ENCODE measurements at places on chromosomes 2 and 18. TPM values are rescaled to one million over a fixed set of nuclear protein-coding genes. Genes with fewer than 3 reads are reported as not detected.

DNA sequence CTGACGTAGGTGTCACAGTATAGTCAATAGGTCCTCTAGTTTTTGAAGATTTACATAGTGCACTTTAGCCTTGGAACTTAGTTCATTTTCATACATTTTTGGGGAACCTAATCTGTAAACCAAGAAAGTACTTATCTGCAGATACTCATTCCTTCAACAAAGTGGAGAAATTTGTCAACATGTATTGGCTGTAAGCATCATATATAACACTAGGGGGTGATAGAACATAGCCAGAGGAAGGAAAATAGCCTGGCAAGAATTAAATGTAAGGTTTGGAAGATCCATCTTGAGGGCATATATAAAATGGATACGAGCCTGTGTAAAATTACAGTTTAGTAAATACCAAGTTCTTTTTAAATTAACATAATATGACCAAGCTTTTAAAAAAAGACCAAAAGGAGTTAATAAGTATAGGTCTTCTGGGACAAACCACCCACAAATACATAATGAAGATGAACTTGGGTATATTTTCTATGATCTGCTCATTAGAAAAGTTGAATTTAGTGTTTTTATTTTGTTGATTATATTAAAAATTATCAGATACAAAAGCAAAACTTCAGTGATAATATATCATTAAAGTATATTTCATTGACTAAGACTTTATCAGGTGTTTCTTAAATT, 18.2 kb downstream of the RPL37A start:
- no peak for DNase-seq

DNA sequence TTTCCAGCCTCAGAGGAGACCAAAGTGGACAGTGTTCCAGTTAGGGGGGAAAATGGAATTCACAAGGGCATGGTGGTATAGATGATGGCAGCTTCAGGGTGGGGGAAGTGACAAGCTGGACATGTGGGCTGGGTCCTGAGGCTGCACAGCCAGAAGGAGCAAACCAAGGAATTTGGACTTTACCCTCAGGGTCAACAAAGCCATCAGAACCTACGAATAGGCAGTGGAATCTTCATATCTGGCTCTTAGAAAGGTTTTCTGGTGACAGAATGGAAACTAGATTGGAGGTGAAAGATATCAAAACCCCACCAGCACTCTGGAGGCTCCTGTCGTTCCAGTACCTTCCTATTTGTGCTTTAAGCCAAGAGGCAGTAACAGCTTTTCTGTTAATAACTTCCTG, 127.1 kb downstream of the SETBP1 start:
- no peak for DNase-seq

DNA sequence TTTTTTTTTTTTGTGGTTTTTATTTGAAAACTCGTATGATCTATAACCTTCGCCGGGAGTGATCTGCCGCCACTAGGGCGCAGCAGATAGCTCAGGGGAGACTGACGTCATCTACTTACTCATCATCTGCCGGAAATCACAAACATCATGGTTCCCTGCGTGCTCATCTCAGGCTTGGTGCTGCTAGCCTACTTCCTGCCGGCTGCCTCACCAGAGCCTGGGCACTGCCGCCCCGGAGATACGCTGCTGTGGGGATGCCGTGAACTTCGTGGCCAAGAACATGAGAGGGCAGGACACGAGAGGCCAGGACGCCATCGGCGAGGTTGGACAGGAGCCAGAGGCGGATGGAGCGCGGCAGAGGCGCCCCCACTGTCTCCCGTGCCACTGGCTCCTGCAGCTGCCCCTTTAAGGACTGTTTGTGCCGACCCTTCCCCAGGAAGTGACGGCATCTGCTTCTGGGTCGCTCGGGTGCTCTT, 68.8 kb downstream of the DOK6 start:
- no peak for DNase-seq

DNA sequence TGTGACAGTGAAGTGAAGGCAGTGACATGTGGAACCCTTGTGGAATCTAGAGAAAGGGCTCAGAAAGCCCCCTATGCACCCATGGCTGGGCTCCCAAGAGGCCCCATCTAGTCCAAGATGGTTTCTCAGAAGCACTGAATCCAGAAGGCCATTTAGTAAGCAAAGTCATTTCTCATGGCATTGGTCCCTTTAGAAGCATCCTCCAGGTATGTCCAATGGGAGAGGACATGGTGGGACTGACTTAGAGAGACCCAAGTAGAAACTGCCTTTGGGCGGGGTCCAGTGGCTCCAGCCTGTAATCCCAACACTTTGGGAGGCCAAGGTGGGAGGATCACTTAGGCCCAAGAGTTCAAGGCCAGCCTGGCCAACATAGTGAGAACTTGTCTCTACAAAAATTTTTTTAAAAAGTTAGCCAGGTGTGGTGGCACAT, 72.5 kb upstream of the RMDN2 start:
- no peak for DNase-seq

The DOK6 gene
- total RNA-seq: 0.20 TPM

- no peak for DNase-seq
Observed at GRCh38 chr2:85806358-85807118, 52.7 kb downstream of the ATOH8 start.

The TCF4 gene
- total RNA-seq: 163 TPM

GRCh38 chr2:98050070-98050469, 36.9 kb upstream of the VWA3B start:
- DNase-seq: no peak

DNA sequence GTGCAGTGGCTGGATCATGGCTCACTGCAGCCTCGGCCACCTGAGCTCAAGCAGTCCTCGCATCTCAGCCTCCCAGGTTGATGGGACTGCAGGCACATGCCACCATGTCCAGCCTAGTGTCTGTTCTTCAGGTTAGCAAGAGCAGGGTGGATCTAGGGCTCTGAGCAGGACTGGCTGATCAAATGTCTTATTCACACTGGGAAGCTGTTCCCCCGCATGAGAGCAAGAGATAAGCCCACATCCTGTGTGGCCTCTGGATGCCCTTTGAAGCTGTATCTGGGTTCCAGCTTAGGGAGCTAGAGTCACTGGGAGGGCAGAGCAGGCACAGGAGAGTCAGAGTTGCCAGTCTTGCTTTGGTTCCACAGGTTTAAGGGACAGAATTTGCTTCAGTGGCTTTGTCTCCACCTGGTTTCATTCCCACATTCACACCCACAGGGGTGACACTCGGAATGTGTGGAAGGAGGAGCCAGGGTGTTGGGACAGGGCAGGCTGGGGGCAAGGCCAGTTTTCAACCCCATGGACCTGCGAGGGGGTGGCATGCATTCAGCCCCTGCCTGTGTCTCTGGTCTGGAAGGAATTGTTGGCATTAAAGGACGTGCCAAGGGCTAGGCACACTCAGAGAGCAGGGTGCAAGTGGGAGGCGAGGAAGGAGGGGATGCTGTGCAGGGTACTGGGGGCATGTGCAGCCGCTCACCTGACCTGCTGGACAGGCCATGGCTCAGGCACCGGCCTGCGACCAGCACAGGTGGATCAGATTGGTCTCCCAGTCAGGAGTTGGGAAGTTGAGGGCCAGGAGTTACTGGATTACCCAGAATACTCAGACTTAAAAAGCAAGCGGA, 24.5 kb downstream of the PTPN18 start:
- DNase-seq: no peak

- no peak for DNase-seq
Observed at GRCh38 chr18:13272416-13272815, 53.9 kb downstream of the LDLRAD4 start.

DNA sequence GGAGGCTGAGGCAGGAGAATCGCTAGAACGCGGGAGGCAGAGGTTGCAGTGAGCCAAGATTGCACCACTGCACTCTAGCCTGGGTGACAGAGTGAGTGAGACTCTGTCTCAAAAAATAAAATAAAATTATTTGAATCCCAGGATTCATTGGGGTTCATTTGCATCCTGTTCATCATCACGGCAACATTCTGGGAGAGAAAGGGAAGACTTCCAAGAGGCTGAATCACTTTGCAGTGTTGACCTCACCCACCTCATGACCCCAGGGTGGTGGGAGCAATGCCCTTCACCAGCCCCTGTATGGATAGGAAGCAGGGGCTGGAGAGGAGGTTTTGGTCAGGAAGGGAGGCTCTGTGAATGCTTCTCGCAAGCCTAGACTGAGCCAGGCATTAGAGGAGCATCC, 195.6 kb downstream of the CTIF start:
- no peak for DNase-seq

GRCh38 chr2:118970396-118971135, 28.6 kb downstream of the MARCO start:
- DNase-seq: no peak

The PLEK gene
- 202 TPM for total RNA-seq

DNA sequence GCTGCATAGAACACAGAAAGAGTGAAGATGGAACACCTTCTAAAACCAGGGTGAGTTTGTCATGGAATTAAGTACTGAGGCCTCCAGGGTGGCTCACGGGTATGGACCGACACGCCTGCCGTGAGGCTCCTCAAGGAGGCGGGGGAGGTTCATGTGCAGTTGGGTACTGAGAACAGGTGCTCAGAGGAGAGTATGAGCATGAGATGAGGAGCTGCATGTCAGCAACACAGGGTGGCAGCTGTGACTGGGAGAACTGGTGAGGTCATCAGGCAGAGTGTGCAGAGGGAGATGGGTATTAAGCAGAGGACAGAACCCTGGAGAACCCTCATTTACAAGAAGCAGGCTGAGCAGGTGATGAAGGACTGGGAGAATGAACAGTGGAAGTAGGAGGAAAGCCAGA, 63.2 kb upstream of the KLHL29 start:
- no peak for DNase-seq

The TMEM247 gene
- total RNA-seq: not detected

- no peak for DNase-seq
Observed at GRCh38 chr2:35530615-35531135, 824.9 kb upstream of the CRIM1 start.

GRCh38 chr2:32242331-32242730, 22.4 kb downstream of the NLRC4 start:
- no peak for DNase-seq

The RFTN2 gene
- total RNA-seq: 2.6 TPM

- DNase-seq: no peak
Observed at GRCh38 chr2:171712051-171712450, 24.8 kb downstream of the DYNC1I2 start.

The AGAP1 gene
- 9.6 TPM for total RNA-seq

GRCh38 chr2:113973810-113974209, 83.9 kb downstream of the ACTR3 start:
- DNase-seq: no peak

The GPR39 gene
- total RNA-seq: not detected

DNA sequence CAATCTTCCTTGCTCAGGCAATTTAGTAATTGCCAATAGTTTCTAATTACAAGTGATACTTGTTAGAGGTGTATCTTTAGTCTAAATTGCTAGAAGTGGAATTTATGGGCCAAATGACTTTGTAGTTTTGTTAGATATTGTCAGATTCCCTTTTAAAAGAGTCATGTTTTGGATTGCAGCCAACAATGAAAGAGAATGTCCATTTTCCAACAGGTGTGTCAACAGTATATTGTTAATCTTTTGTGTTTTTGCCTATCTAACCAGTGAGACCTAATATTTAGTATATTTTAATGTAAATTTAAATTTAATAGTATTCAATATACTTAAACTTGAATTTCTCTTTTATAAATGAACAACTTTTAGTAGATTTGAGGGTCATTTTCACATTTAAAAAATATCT, 259.4 kb upstream of the ETAA1 start:
- DNase-seq: no peak

The PHLPP1 gene
- 7.7 TPM for total RNA-seq

DNA sequence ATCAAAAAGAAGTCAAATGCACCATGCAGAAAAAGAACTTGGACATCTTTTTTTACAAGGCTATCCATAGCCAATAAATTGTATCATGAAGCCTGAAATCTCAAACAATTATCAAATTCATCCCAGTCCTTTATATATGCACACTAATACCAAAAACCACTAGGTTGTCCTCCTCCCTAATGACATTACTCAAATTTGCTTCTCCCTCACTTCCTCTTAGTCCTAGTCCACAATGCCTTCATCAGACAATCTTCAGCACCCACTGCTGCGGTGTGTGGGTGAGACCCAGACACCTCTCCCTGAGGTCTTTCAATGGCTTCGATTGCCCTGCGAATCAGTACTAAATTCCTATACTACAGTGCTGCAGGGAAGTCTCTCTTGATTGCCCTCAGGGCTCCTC, 58.1 kb downstream of the CLASP1 start:
- DNase-seq: no peak

- no peak for DNase-seq
Observed at GRCh38 chr2:45919711-45920111, 268.2 kb downstream of the PRKCE start.

- peak; percentile 55 for DNase-seq
Observed at GRCh38 chr18:11994336-11994702, 13.0 kb downstream of the IMPA2 start.

DNA sequence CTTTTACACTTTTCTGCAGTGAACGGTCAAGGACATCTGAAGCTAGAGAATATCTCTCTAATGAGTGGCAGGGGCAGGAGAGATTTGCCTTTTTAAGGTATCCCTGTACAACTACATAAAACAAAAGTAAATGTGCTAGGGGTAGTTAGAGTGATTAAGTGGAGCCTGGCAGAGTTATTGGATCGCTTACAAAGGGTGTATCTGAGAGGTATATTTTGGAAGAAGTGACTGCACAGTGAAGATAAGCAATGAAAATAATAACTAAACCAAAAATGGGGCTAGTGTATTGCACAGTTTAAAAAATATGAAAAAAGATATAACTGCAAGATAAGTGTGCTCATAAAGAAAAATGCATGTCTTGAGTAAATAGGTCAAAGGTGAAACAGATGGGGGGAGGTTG, 193.5 kb upstream of the EPC2 start:
- DNase-seq: no peak

The ARHGAP15 gene
- total RNA-seq: 142 TPM

- DNase-seq: no peak
Observed at GRCh38 chr2:41420872-41421271, 626.9 kb upstream of the PKDCC start.

The C2orf92 gene
- total RNA-seq: 21.6 TPM

The EFHD1 gene
- 40.9 TPM for total RNA-seq

GRCh38 chr2:52416340-52416739, 1351.3 kb upstream of the CHAC2 start:
- DNase-seq: no peak

- no peak for DNase-seq
Observed at GRCh38 chr2:66346231-66346664, 88.7 kb upstream of the MEIS1 start.

The HOXD11 gene
- total RNA-seq: not detected
